ENCODE measurements at places on chromosomes 7 and 10.
A peak's percentile ranks its signal among the peaks of the same experiment; 100 is the strongest.

DNA sequence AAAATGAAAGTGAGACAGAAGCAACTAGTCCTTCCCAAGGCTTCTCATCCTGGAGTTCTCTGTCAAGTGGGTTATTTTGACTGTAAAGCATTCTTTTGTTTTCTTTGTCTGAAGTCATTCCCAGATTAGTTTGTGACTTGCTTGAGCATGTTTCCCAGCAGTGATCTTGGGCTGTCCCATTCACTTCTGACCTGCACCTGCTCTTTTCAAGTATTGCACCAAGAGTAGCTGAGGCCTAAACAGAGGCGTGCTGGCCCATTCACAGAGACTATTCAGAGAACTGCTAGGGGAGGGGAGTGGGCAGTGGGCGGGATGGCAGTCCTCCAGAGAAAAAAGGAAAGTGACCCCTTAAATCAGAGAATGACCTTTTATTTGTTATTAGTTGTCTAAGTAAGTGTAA is 61.3 kb downstream of the CACNA2D1 start:
- DNase-seq: no peak

GRCh38 chr10:36109399-36110023 is 467.4 kb upstream of the FZD8 start:
- DNase-seq: no peak

DNA sequence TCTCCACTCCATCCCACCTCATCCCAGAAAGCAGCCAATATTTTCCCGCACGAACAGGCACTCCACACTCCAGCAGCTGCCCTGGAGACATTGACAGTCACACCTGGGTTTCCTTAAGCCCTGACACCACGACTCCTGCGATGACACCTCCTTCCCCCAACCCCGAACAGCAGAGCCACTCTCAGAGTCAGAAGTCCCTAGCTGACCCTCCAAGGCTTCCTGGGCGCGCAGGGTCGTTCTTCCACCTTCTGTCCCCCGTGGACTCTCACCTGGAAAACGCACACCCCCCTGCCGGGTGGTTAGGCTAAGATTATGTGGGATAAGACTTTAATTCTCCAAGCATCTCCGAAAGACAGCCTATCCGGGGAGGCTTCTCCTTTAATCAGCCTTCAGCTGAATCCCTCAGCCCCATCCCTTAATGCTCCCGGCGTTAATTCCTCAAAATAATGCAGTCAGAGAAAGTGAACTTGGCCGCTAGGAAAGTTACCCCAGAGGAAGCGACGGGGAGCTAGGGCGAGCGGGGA is 1.1 kb downstream of the DENND11 start:
- DNase-seq: peak; percentile 15

DNA sequence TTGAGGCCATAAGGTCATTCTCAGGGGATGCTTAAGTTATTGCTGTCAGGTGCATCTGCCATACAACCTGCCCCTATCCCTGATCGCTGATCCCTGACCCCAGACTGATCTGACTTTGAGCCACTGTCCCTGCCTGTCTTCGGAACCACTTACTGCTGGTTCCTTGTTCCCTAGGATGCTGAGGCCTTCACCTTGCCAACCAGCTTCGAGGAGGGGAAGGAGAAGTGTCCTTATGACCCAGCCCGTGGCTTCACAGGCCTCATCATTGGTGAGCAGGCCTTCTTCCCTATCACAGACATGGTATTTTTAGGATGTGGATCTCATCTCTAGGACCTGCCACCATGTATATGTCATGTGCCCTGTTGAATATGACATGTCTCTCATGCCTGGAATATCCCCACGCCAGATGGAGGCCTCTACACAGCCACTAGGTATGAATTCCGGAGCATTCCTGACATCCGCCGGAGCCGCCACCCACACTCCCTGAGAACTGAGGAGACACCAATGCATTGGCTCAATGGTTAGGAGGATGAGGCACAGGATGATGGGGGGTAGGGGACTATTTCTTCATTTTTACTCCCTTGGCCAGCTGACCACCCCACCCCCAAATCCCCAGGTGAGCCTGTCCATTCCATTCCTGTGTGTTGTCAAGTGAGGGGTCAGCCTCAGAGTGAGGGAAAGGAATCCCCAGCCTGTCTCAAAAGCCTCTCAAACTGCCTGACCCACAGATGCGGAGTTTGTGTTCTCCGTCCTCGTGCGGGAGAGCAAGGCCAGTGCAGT is 9.0 kb downstream of the MRPL43 start:
- no peak for DNase-seq

- no peak for DNase-seq
Observed at GRCh38 chr10:133062085-133062484, 25.6 kb upstream of the ADGRA1 start.

- no peak for DNase-seq
Observed at GRCh38 chr7:121544726-121545125, 148.6 kb upstream of the FAM3C start.

DNA sequence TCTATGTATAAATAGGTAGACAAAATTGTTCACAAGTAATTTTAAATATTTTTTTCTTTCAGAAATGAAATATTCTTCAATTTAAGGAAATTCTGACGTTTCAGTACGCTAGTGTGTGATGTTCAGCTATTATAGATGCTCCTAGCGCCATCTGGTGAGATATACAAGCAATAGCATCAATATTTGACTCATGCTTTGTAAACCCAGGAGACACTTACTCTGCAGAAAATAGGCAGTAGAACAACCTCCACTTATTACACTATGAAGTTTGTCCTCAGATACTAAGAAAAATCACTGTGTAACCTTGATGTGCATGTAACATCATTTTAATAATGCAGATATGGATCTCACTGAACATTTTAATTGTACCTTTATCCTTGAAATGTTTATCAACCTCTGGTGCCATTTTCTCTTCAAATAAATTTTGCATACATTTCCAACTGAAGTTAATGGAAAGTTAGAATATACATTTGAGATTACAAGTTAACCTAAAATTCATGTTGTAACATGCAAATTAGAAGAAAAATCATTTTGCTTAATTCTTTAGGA is 151.5 kb upstream of the FAM3C start:
- peak; percentile 80 for DNase-seq

- DNase-seq: no peak
Observed at GRCh38 chr7:94701555-94701973, 45.6 kb upstream of the SGCE start.

- DNase-seq: no peak
Observed at GRCh38 chr10:63766745-63767137, 245.5 kb downstream of the REEP3 start.

DNA sequence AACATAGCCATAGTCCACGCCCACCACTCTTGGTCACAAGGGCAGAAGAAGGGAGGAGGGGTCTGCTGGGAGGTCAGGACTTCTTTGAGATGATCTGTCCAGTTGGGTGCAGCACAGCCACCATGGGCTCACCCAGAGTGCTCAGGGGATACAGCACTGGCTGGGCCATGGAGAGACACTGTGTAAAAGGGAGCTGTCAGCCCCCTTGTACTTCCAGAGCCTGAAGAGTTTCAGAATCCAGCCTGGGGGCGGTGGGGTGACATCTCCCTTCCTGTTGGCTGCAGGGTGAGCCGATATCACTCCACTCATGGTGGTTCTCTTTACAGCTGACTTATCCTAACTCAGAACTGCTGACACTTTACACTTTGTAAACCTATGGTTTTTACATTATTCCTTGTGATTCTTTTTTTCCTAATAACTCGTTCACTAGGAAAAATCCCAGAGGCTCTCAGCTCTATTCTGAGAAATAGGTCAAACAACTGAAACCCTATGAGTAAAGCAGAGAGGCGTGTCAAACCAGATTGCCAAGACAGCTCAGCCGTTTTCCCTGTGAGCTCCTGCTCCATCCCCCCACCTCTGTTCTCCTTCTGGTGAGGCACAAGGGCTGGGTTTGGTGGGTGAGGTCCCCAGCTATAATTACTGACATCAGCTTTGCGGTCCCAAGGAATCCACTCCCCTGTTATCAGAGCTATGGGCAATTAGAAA is 3.2 kb upstream of the MRPS24 start:
- no peak for DNase-seq

- DNase-seq: no peak
Observed at GRCh38 chr7:16559497-16560179, 33.0 kb downstream of the LRRC72 start.

- no peak for DNase-seq
Observed at GRCh38 chr10:115624448-115624847, 531.3 kb downstream of the ATRNL1 start.

- no peak for DNase-seq
Observed at GRCh38 chr7:268991-269390, 21.0 kb upstream of the FOXL3 start.

DNA sequence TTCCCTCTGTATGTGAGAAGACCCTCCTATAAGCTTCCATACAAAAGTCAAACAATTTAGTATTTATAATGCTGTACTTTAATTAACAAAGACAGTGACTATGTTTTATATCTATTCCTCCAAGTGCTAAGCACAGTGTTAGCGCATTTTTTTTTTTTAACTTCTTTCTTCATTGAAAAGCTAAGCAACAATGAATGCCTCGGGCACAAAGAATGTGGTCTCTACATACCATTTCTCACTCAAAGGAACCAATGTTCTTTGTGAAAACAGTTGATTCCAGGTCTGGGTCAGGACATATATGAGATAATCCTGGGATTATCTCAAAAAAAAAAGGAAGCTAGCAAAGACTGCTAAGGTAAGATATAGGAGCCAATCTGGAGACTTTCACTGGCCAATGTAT is 26.2 kb upstream of the REEP3 start:
- DNase-seq: no peak

DNA sequence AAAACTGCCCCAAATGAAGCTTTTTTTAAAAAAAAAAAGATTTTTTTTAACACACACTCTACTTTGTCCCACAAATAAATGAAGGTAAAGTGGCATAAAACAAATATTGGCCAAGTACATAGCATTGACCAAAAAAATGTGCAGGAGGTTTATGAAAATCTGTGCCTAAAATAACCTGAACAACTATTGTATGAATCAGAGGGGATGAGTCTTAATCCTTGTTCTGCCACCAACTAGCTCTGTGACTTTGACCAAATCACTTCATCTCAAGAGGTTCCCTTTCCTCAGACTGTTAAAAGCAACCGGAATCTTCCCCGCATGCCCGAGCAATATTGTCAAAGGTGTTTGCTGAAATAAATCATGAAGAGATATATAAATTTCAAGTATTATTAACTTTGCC is 150.4 kb upstream of the NEBL start:
- DNase-seq: no peak

DNA sequence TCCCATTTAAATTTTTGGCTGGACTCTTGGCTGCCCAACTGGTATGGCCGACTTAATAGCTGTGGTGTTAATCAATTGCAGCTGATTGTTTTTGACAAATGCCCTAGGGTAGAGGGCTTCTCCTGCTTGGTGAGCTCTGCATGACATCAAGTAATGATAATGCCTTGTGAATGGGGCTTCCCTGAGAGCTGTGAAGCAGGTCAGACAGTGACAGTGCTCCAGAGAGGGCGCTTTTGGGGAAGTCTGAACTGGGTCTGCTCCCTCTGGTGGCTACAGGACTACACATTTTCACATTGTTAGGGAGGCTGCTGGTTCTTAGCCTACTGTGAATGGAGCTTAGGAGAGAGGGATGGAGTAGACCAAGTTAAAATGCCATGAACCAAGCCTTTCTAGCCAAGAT is 98.8 kb downstream of the SDK1 start:
- DNase-seq: peak; percentile 5

GRCh38 chr7:32023376-32023775 is 46.8 kb downstream of the PDE1C start:
- DNase-seq: no peak
